Right hindlimb (tissue), 1 donor: ENCODE measurements at places on chromosomes 16 and 17.

GRCh38 chr16:17515421-17516210 is 44.9 kb upstream of the XYLT1 start:
- DNase-seq: no peak

DNA sequence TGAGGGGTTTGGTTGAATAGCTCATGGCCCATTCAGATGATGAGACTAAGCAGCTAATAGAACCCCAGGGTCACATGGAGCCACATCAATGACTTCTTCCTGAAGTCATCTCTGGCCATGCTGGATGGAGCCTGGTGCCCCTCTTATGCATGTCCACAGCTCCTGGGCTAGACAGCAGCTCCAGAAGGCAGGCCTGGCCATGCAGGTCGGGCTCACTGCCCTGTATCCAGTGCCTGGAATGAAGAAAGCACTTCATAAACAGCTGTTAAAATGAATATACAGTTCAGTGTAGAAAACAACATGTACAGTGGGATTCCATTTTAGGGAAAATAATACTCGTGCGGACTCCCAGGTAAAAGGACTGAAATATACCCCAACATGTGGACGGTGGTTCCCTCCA is 73.9 kb downstream of the GNAO1 start:
- no peak for DNase-seq

DNA sequence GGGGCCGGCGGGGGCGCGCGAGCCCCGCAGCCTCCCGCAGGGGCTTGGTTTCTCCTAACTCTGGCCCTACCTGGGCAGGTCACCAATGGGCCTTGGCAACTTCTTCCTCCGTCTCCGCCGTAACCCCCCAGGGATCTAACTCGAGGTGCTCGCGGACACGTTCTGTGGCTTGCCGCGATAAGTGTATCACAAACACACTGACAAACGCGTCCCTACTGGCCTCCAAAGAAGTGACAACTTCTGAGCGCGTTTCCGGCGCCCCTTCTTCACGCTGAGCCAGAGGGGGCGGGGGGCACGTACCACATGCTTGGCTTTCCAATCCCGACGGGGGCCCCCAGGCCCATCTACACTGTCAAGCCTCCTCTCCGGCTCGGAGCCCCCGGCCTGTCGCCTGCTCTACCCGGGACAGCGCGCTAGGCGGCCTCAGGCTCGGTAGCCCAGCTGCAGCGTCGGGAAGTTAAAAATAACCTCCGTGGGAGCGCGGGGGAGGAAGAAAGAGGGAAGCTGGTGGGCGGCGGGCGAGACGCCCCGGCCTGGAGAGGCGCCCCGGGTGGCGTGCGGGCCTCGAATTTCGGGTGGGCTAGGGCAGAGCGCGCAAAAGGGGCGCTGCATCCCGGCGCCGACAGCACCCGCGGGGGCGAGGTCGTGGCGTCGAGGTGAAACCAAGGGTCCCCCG is 725 bp upstream of the SPHK1 start:
- DNase-seq: peak; percentile 70

GRCh38 chr16:78950768-78951167 is 649.8 kb downstream of the MAF start:
- no peak for DNase-seq

DNA sequence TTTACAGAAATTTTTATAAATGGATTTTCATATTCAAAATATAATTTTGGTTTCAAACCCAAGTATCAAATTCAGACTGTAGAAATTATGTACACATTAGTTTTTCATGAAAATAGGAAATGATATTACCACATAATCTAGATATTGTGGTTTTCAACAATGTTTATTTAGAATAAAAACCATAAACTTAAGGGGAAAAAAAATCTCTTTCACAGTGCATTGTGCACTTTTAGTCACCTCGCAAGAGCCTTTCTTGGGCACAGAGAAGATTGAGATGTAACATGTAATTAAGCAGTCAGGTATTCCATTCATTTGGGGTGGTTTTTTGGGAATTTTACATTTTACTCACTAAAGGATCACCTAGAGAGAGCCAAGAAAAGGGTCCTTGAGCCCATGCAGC is 104.0 kb downstream of the TANC2 start:
- DNase-seq: no peak

DNA sequence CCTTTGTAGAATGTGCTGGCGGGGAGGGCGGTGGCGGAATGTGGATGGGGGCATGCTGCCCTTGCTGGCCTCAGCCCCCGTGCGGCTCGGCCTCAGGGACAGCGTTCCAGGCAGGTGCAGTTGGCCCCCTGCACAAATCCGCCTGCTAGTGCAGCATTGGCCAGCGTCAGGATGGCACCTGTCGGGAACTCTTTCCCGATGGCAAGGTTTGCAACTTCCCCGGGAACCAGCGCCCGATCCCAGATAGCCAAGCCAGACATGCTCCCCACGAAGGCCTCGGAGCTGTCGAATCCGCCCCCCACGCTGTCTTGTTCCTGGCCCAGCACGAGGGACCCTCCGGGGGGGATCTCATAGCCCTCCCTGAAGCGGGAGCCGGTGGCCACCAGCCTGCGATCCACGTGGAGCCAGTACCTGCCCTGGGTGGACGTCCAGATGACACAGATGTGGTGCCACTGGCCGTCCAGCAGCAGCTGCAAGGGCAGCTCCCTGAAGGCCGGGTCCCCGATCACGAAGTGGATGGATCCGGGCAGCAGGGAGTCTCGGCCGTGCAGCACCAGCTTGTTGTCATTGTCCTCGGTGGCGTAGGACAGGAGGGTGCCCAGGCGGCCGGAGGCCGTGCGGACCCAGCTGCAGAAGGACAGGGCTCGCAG is 2.8 kb downstream of the PTX4 start:
- DNase-seq: no peak

DNA sequence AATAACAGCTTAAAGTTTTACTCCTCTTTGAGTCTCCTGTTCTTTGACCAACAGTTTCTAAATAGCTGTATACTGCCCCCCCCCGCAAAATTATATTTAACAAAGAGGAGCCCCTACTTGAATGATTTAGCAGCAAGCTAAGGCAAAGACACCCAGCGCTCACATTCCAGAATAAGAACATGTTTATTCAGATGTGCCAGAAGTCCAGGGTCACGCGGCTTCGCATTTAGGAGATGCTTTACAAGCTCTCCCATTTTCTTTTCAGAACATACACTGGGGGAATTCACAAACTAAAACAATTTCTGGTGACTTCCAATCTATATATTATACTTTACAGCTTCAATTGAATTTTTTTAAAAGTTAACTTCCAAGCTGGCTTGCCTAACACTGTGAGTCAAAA is 5.3 kb downstream of the PLD6 start:
- DNase-seq: no peak

DNA sequence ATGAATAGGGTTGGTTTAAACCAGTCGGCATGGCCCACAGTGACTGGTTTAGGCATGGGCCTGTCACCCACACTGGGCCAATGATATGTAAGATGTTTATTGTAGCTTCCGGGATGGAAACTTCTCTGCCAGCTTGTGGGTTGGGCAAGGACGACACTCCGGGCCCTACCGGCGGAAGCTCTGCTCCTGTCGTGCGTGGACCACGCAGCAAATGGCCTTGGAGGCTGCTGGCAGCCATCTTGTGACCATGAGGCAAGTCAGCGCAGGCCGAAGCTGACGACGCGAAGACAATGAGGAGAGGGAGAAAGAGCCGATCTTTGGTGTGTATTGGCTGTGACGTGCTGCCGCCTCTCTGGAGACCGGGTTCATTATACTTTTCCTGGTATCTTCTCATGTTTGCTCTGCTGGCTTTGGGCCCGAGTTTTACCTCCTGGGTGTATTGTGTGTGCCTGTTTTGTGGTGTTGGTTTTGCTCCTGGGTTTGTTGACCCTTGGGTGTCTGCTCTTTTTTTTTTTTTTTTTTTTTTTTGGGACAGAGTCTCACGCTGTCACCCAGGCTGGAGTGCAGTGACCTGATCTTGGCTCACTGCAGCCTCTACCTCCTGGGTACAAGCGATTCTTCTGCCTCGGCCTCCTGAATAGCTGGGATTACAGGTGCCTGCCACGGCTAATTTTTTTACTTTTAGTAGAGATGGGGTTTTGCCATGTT is 15.4 kb downstream of the SLC25A10 start:
- DNase-seq: no peak
